ACHN (cell line): ENCODE measurements at places on chromosomes 11 and 22.
A peak's percentile ranks its signal among the peaks of the same experiment; 100 is the strongest.

- DNase-seq: no peak
Measured at GRCh38 chr11:79007771-79008402, 432.9 kb downstream of the TENM4 start.

- no peak for DNase-seq
Measured at GRCh38 chr11:12169822-12170221, 59.4 kb downstream of the MICAL2 start.

GRCh38 chr11:2585566-2586086 lies 114.2 kb downstream of the KCNQ1OT1 start:
- DNase-seq: no peak

- DNase-seq: no peak
Measured at GRCh38 chr22:30502153-30502552, 3.3 kb downstream of the SEC14L4 start.

GRCh38 chr11:117230999-117231841 lies 653 bp downstream of the PCSK7 start:
- DNase-seq: no peak

GRCh38 chr11:68950270-68950669 lies 30.5 kb downstream of the MRGPRD start:
- DNase-seq: peak; percentile 13

DNA sequence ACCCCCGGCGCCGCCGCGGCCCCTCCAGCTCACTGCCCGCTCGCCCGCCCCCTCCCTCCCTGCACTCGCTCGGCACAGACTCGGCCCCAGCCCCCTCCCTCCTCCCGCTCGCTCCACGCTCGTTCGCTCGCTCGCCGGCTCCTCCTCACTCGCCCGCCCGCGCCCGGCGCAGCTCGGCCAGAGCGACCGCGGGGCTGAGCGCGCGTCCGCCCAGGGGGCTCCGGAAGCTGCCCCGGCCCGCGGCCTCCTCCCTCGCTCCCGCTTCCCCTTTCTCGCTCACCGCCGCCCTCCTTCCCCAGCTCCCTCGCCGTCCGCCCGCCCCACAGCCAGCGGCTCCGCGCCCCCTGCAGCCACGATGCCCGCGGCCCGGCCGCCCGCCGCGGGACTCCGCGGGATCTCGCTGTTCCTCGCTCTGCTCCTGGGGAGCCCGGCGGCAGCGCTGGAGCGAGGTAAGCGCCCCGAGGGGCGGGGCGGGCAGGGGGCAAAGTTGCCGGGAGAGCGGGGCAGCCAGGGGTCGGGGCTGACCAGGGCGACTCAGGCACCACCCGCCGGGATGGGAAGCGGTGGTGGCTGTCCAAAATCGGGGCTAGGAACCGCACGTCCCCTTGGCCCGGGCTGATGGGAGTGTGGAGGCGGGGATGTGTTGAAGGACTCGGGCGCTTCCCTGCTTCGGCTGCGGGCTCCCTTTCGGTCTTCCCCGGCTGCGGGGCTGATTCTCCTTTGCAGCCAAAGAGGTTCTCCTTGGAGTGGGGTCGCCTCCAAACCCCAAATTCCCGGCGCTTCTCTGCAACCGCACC lies at the start of gene SEZ6L:
Gene SEZ6L (plus strand): TSS at position 148 of the 797 bp plus-strand sequence. CDS start 208 bp downstream, at position 356.
- DNase-seq: no peak

DNA sequence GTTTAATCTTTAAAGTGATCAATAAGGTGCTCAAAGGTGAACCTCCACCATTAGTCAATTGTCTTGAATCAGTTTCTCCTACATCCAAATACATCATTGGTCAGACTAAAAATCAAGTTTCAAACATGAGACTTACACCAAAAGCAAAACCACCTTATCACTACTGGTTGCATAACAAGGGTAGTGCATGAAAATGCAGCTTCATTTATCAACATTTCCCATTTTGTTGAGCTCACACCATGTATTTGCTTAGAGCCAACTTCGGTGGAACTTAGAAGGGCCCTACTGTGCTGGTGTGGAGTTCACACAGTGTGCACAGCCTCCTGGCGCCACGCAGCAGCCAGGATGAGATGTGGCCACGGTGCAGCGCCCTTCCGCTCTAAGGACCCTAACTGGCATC lies 23.1 kb upstream of the PHLDA2 start:
- DNase-seq: no peak

GRCh38 chr11:88552379-88553062 lies 215.0 kb upstream of the CTSC start:
- peak; percentile 54 for DNase-seq

- DNase-seq: no peak
Measured at GRCh38 chr11:120649316-120649715, 137.8 kb downstream of the GRIK4 start.

DNA sequence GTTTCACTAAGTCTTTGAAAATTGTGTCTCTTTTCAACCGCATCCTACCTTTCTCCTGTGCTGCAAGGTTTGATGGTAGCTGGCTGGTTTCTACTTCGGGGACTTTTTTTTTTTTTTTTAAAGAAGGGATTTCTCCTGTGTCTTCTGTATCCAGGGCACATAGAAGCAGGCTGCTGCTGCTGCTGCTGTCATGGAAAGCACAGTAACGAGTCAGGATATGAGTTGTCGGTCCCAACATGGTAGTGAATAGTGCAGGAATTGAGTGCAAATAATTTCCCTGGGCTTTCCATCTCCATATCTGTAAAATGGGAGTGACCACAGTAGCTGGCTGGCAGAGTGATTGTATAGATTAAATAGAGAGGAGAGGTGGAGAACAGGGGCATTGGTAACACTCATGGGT lies 118.3 kb upstream of the NAV2 start:
- DNase-seq: no peak

- DNase-seq: no peak
Measured at GRCh38 chr11:63505857-63506528, at the start of gene LGALS12. Gene LGALS12, plus strand, starts transcription at chr11:63506084. Its CDS starts 375 bp downstream, at chr11:63506459.

DNA sequence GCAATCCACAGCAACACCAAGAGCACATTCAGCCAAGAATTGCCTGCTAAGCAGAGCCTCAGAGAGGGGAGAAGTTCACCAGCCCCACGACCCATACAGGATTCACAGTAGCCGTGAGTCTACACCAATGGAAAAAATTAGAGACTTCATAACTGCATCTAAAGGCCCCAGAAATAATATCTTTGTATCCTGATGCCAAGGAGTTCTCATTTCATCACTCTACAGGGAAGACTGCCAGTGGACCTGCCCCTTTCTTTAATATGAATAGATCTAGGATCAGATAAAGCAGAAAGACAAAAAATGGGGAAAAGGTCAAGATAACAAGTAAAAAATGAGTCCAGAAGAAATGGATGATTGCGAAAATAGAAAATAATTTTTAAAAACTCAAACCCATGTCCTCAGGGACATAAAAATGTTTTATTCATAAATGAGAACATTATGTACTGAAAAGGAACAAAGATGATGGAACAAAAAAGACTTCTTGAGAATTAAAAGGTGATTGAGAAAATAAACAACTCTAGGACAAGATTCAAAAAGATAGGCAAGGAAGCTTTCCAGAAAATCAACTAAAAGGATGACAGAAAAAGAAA lies 9.5 kb downstream of the APOL3 start:
- no peak for DNase-seq

DNA sequence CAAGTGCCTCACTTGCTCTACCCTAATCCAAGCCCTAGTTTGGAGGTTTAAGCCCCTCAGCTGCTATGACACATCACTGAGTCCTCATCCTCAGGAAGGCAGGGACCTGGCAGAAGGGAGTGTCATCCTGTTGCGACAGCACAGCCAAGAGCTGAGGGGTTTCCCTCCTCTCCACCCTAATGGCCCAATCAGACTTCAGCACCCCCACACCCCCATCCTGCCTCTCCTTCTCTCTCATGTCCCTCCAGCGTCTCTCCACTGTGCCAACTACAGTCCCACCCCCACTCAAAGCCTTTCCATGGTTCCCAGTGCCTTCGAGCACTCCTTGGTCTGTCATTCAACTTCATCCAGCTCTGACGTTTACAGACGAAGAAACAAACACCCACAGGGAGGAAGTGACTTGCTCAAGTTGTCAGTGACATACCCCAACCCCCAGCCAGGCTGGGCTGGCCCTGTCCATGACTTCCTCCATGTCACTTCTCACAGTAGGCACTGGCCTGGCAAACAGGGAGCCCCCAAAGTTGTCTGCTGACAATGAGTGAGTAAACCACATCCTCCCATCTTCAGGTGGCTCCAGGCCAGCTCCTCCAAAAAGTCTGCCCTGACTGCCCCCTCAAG lies 15.6 kb downstream of the ARAP1 start:
- no peak for DNase-seq

DNA sequence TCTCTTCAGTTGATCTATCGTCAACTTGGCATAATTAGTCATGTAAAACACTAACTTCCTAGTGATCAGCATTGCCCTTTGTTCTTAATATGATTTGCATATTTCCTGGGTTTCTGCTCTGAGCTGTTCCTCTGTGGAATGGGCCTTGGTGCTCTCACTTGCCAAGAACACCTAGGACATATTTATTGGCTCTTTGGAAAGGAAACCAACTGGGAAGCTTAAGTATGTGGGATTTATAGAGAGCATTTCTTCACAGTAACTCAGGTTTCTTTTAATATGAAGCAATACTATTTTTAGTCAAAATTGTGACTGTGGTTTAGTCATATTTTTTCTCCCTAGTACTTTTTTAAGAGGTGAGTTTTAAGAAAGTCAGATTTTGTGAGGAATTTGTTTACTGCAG lies 28.8 kb downstream of the FAT3 start:
- DNase-seq: no peak

GRCh38 chr11:66172146-66172545 lies 96.3 kb upstream of the RAB1B start:
- peak; percentile 86 for DNase-seq

GRCh38 chr22:46473896-46474557 lies 63.4 kb downstream of the CELSR1 start:
- DNase-seq: no peak

GRCh38 chr11:115611343-115611742 lies 107.1 kb upstream of the CADM1 start:
- DNase-seq: no peak

- no peak for DNase-seq
Measured at GRCh38 chr22:21771631-21771976, 36.0 kb upstream of the YPEL1 start.

DNA sequence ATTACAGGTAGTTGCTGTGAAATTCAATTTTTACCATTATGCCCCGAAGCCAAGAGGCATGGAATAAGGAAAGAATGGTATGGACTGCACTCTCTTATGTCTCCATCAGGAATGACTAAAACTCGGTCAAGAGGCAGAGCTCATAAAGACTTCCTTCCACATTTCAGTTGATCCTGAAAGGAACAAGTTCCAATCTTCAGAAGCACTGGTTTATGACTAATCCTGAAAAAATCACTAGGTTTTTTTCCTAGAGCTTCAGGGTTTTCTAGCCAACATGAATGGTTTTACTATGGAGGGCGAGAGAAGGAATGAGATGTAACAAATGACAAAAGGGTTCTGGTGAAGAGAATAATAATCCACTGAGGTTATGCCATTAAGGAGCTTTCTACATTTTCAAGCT lies 832.2 kb downstream of the NTM start:
- no peak for DNase-seq

GRCh38 chr11:2194877-2195755 lies 23.5 kb upstream of the TH start:
- DNase-seq: peak; percentile 24

GRCh38 chr11:104898685-104899013 lies 389 bp upstream of the CASP12 start:
- no peak for DNase-seq

GRCh38 chr11:30917859-30918478 lies 331.8 kb upstream of the MPPED2 start:
- DNase-seq: peak; percentile 59

- peak; percentile 30 for DNase-seq
Measured at GRCh38 chr11:86438685-86439084, 64.0 kb downstream of the CCDC81 start.
